ENCODE measurements at places on chromosomes 7 and 10.

- DNase-seq, result no peak
Measured at GRCh38 chr10:132884041-132884440, 58.3 kb downstream of the CFAP46 start.

DNA sequence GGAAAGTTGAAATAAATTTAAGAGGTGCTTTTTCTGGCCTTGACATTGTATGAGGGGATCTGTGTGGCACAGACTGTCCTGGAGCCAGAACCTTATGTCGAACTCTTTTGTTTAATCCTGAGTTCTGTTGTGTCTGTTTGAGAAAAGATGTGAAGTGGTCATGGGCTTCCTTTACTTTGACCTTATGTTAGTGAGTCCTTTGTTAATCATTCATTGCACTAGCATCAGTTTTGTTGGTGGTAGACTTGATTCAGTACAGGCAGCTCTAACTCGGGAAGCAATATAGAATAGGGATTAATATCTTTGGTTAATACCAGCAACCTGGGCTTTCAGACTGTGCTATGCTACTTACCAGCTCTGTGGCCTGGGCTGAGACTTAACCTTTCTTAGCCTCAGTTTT is 123.9 kb upstream of the FZD1 start:
- DNase-seq, result no peak

DNA sequence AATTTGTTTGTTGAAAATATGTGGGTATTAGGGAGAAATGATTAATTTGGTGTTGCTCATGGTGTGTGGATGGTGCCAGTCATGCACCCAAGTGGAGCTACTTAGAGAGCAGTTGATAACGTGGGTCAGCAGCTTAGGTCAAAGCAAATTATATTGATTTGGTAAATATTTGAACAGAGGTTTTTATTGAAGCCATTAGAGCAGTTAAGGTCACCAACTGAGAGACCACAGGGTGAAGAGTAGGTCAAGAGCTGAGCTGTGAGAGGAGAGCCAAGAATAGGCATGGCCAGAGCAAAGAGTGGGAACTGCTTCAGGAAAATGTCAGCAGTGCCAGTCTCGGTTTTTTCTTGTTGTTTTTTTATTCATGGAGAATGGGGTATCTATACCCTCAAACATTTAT is 97.9 kb downstream of the TMEM168 start:
- no peak for DNase-seq

- no peak for DNase-seq
Measured at GRCh38 chr10:22657024-22657423, 57.4 kb downstream of the PIP4K2A start.

Data from H1 (cell line).